RWPE1 (cell line): ENCODE measurements at places on chromosomes 4 and X.

DNA sequence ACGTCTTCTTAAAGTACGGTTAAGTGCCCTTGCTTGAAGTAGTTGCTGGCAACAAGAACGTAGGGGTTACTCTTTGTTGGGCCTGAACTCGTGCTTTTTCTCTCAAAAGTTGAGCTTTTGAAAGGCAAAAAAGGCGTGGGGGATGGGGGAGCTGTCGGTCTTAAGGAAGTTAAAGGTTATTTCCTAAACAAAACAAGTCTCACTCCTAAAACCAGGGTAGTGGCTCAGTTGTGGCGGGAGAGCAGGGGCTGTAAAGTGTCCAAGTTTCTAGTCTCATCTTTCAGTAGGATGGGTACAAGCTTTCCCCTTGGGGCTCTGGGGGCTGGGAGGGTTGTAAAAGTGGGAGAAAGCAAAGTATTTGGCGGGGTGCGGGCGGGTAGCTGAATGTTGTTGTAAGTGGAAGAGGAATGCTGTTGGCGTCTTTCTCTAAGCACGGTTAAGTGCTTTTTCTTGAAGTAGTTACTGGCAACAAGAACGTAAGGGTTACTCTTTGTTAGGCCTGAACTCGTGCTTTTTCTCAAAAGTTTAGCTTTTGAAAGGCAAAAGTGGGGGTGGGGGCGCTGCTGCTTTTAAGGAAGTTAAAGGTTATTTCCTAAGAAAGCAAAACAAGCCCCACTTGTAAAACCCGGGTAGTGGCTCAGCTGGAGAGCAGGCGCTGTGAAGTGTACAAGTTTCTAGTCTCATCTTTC lies 904 bp upstream of the WDR1 start:
- DNase-seq, result no peak

GRCh38 chrX:69236641-69237040 lies 71.4 kb upstream of the PJA1 start:
- no peak for DNase-seq

DNA sequence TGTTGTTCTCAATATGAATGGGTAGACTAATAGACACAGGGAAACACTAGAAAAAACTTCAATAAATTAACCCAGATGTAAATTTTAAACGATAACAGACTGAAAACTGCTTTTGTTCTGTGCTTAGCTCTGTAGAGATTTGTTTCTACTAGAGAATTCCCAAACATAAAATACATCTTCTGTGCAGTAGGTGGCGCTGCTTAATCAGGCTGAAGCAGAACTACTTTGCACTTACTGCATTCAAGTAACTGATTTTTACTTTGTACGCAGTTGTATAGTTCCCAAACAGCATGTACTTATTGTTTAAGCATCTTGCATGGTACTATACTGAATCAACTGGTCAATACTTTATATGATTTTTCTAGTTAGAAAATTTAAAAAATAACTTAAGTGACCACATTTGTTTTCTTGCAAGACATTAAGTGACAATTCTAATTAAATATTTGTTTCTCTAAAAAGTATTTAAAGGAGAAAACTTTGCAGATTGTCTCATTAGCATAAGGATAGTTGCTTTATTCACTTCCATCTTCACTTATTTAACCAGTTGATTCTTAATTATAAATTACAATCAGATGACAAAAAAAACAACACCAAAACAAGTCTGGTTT lies 490.6 kb downstream of the IL15 start:
- DNase-seq, result peak; percentile 32

DNA sequence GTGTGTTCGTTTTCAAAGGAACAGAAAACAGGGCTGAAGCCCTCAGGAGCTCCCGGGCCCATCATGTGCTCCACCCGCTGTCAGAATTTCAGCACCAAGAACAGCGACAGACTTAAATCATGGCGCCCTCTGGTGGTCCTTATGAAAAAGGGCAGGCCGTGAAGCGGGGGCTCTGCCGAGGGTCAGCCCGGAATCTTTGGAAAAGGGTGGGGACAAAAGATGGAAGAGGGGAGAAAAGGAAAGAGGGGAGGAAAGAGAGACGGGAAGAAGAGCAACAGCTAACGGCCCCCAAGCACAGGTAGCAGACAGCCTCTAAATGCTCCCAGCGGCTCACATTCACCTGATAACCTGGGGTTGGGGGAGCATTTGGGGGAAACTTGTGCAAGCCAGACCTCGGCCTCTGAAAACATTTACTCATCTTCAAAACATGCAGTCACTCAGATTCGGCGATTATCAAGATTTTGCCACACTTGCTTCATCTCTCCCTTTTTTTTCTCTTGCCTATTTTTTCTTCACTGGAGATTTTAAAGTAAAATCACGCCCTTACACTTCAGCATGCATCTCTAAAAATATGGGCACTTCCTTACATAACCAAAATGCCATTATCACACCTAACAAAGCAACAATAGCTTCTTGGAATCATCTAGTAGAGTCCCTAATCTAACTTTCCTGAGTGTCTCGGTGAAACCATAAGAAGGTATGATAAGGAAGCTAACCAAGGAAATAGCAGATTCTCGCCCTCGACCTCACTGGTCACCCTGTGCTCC lies 28.1 kb upstream of the MAN2B2 start:
- peak; percentile 56 for DNase-seq

GRCh38 chr4:2741626-2742025 lies 14.5 kb downstream of the TNIP2 start:
- DNase-seq, result no peak

DNA sequence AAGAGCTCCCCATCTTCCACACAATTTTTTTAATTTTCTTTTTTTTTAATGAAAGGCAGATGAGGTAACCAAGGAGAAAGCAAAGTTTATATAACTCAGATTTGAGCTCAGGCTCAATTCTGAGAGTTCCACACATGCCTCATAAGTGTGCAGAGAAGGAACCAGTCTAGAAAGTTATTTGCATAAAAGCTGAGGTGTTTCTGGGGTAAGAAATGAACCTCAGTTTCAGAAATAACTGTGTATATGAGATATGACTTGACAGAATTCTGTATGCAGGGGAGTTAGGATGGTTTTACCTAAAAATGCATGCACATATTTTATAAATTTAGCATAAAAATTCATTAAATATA lies 51.3 kb downstream of the DTHD1 start:
- DNase-seq, result no peak

GRCh38 chrX:42943051-42943974 lies 165.3 kb upstream of the PPP1R2C start:
- no peak for DNase-seq

DNA sequence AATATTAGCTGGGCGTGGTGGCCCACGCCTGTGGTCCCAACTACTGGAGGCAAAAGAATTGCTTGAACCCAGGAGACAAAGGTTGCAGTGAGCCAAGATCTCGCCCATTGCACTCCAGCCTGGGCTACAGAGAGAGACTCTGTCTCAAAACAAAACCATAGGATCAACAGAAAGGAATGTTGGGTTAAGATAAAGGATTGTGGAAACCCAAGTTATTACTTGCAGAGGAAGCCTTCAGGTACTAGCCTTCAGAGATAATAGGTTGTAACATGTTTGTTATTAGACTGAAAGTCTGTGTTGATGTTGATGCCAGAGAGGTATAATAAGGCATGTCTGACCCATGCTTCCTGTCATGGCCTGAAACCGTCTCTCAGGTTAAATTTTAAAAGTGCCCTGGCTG lies 16.9 kb downstream of the SSX5 start:
- peak; percentile 1 for DNase-seq

- no peak for DNase-seq
Measured at GRCh38 chrX:29530501-29530900, 684.9 kb upstream of the MAGEB2 start.

DNA sequence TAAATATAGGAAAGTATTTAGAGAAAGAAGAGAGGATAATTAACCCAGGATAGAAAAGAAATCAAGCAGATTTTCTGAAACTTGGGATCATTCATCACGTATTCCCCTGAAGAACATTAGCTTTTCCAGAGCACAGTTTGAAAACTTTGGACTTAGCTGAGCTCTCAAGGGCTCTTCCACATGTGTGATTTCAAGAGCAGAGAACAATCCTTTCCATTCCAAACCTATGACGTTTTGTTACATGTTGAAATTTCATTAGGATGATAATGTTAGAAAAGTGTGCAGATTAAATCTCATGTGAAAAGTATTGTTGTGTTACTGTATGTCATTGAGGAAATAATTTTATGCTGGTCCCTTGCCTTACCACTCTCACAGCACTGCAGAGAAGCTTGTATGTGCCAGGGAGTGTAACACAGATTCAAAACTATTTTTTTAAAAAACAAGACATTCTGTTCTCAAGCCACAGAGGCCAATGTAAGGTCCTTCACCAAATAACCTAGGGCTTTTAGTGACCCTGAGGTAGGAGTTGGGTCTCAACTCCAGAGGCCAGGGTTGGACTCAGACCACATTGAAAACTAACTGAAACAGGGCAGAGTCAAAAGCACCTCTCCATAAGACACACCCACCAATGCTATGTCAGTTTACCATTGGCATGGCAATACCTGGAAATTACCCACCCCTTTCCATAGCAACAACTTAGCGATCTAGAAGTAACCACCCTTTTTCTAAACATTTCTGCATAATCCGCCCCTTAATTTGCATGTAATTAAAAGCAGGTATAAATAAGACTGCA lies 141.3 kb downstream of the ANXA5 start:
- no peak for DNase-seq

GRCh38 chrX:12405306-12405705 lies 267.0 kb downstream of the FRMPD4 start:
- DNase-seq, result no peak

- DNase-seq, result no peak
Measured at GRCh38 chr4:175874306-175874705, 62.2 kb upstream of the GPM6A start.

- DNase-seq, result peak; percentile 25
Measured at GRCh38 chr4:149765630-149766029, 50.0 kb downstream of the IQCM start.

DNA sequence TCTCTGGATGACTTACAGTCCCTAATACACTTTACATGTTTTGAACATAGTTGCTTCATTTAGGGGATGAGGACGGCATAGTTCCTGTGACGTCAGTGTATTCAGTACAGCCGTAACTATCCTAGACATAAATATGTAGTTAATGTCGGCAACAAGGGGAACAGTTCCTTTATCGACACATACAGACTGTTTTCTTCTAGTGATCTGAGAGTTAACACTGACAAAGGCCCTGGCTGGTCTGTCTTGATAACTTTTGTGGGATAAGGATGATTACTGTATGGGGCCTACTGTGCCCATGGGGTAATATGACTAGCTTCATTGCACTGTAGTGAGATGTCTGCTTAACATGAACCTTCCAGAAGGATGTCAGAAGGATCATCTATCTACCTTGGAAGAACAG lies 131.2 kb downstream of the ZNF518B start:
- DNase-seq, result no peak

GRCh38 chr4:53702334-53703266 lies 111.3 kb upstream of the LNX1 start:
- DNase-seq, result peak; percentile 49

DNA sequence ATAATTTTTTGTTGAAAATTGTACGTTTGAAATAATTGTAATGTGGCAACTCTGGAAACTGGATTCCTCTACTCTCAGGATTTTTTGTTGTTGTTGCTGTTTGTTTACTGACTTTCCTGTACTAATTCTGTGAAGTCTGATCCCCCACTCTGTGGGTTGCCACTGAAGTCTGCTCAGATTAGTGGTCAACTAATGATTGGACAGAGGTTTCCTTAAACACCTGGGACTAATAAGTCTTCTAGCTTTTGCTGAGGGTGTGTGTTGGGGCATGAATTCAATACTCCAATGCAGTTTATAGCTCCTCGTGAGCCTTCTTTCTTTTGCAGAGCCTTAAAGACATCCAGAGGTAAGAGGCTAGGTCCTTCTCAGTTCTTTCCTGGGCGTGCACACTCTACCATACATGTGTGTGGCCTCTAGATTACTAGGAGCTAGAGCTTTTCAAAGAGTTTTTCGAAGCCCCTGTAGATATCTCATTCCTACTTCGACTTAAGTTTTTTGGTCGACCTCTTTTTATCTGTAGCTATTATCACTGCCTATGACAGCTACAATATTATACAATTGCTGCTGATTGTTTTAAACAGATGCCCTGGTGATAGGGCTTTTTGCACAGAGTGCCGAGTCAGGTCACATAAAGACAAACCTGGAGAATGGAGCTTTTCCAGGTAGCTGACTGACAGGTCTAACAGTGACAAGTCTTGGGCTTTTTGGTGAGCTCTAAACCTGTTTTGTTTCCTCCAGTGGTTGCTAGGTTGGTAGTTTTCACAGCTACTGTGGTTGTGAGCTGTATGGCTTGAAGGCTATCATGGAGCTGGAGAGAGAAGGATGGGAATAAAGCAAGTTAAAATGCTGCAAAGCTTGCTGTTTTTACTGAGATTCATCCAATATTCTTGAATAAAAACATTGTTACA lies 34.0 kb downstream of the BMP2K start:
- no peak for DNase-seq

GRCh38 chrX:101108284-101108683 lies 10.3 kb downstream of the CENPI start:
- DNase-seq, result no peak

DNA sequence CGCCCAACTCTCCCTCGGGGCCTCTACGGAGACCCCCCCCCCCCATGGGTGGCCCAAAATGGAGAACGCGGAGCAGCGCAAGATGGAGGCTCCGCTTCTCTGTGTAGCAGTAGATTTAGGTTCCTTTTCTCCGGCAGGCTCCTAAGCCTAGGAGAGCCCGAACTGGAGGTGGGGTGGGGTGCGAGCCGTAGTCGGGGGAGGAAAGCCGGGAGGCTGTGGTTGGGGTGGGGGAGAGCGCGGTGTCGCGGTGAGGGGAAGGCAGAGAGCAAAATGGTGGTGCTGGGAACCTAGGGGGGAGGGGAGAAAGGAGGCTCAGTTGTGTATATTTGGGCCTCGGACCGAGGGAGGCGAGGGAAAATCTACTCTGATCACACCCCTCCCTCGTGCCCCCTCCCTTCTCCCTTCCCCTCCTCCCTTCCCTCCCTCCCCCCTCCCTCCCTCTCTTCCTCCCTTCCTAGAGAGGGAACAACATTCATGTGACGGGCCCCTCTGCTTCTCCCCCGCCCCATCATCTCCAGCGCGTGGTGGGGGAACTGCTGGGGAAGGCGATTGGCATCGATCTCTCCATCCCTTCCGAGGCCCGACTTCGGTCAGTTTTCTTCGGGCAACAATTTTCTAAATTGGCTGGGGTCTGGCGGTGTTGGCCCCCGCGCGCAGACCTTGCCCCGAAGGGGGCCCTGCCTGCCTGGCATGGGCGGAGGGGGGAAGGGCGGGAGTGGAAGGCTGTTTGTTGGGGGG lies at the start of gene STAG2:
Gene STAG2, plus strand, starts transcription at position 439 of the 738 bp plus-strand sequence. CDS start 60,922 bp downstream, outside the sequence.
- peak; percentile 64 for DNase-seq

GRCh38 chrX:113849408-113849807 lies 734.5 kb upstream of the HTR2C start:
- no peak for DNase-seq

DNA sequence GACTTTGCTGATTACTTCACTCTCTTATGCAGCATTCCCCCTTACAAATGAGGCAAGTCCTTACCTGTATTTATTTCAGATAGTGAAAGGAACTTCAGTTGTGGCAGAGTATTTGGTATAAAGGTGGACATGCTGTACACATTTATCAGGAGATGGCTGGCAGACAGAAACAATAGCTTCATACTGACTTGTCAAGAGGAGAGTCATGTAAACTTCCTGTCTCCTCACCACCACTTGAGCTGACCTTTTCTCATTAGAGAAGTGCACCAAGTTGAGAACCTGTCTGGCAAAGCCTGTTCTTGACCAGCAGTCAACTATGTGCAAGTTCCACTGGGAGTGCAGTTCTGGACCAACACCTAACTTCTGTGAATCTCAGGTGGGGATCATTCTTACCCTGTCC lies 80.8 kb downstream of the LARP1B start:
- no peak for DNase-seq
